ENCODE measurements at places on chromosomes 3 and 15. TPM values are rescaled to one million over a fixed set of nuclear protein-coding genes. Genes with fewer than 3 reads are reported as not detected.

Gene GABRG3
- not detected for total RNA-seq

Gene ESYT3
- total RNA-seq, result 0.37 TPM

Gene TRPM1
- total RNA-seq, result not detected

Gene SLC28A2
- not detected for total RNA-seq

Gene PTPRG
- total RNA-seq, result not detected

GRCh38 chr15:58562135-58562534 lies 130.3 kb downstream of the LIPC start:
- ATAC-seq, result no peak

DNA sequence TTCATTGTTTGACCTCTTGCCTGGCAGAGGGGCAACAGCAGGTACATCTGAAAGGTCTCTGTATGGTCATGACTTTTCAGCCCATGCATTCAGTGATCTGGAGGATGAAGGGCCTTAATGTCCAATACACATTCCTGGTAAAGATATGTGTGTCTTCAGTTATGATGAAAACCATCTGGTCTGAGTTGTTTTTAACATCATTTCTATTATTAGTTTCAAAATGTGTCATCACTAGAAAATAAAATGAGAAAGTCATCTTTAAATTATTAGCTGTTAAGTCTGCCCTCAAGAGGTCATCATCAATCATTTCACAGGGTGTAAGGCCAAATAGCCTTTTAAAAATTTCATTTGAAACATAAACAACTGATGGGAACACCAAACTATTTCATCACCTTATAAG lies 92.1 kb upstream of the PLSCR4 start:
- ATAC-seq, result no peak

GRCh38 chr3:10780243-10780642 lies 35.8 kb upstream of the SLC6A11 start:
- no peak for ATAC-seq

- no peak for ATAC-seq
Measured at GRCh38 chr3:24299806-24300626, 194.6 kb downstream of the THRB start.

GRCh38 chr3:180467177-180467576 lies 134.8 kb upstream of the TTC14 start:
- ATAC-seq, result no peak

DNA sequence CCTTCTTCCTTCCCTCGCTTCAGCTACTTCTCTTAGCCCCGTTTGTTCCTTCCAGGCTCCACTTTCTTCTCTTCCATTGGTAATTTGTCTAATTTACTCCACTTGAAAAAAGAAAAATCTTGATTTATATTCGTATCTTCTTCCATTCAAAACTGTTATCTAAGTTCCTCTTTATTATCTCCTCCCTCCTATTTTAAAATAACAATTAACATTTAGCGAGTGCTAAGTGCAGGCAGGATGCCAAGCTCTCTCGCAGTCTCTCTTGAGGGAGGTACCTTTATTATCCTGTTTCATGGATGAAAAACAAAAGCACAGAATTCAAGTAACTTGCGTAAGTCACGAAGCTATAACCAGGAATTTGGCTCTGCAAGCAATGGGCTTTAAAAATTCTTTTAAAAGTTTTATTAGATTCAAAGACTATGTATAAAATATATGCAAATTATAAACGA lies 418.9 kb upstream of the NAALADL2 start:
- no peak for ATAC-seq

- no peak for ATAC-seq
Measured at GRCh38 chr3:191401775-191402357, 59.1 kb upstream of the PYDC2 start.

- no peak for ATAC-seq
Measured at GRCh38 chr3:159170436-159171003, 368.7 kb downstream of the MFSD1 start.

- no peak for ATAC-seq
Measured at GRCh38 chr15:70065006-70065722, 32.6 kb downstream of the TLE3 start.

- ATAC-seq, result no peak
Measured at GRCh38 chr15:62083194-62084154, 16.7 kb downstream of the C2CD4A start.

- ATAC-seq, result no peak
Measured at GRCh38 chr3:185685231-185686035, 99.3 kb downstream of the SENP2 start.

All from activated T-helper 17 cell treated with anti-CD3 and anti-CD28 coated beads, Interleukin-2, amount 50 U/mL, for 72 hours (primary cell).